ENCODE measurements at places on chromosomes 11 and 22.

DNA sequence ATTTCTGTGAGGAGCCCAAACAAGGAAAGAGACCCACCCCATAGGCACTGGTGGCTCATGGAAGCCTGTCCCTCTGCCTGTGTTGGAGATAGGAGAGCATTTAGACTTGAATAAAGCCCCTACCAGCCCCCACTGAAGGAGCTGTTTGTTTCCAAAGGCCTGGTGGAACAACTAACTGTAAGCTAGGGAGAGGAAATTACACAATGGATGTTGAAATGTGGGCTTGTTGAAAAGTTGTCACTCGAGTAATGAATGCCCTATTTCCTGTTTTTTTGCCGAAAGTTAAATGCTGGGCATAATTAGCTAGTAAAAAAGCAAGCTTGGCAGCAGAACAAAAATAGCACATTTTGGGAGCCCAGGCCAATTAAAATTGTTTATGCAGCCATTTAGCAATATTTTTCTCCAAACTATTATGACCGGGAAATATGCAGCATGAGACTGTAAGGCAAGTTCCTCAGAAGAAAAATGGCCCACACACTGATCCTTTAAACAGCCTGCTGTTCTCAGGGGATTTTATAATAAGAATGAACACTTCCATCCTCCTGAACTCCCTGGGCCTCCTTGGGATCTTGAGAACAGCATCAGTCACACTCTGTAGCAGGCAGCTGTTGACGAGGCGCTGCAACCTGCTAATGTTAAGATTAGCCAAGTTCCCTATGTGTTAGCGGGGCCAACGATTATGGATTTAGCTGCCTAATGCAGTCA, 38.6 kb upstream of the LMO2 start:
- no peak for DNase-seq

- DNase-seq: no peak
These were observed 7.3 kb downstream of the TOP3B start for GRCh38 chr22:21975273-21975672.

DNA sequence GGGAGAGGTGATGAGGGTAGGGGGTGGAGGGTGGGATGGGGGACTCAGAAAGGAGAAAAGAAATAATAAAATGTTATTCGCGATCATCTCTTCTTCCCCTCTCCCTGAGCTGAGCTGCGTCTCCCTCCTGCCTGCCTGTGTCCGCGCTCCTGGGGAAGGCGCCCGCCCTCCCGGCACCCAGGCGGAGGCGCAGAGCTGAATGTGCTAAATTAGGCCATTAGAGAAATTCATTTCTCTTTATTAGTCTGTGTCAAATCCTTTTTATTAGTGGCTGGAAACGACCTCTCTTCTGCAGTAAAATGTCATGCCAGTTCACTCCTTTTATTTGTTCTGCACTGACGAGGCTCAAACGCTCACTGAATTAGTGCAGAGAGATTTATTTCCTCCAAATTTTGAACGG, 116.1 kb downstream of the FEZ1 start:
- no peak for DNase-seq

- no peak for DNase-seq
These were observed 3.2 kb upstream of the MUC6 start for GRCh38 chr11:1039481-1040427.

DNA sequence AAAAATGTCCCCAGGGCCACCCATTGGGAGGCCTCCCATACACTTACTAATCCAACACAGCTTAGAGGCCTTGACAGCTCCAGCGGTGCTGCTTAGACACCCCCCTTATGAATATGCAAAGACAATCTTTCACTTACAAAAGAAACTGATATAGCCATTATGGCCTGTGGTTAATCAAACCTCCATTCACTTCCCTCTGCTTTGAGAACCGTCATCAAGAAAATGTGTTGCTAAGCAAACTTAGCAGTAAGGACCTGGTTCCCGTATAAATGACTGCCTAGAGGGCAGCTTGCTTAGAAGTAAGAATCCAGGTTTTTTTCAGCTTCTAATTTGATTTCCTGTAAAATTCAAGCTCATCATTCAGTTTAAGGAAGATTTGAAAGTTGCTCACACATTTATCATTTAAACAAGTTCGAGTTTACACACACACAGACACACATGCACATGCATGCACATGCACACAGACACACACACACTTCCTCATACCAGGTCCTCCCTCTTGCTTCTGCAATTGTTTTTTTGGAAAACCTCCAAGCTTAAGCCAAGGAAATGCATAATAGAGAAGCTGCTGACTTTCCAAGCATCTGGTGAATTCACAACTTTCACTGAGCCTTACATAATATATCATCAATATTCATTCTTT, 137.7 kb upstream of the BLID start:
- no peak for DNase-seq

GRCh38 chr11:10139143-10139542, 154.9 kb downstream of the SBF2 start:
- DNase-seq: no peak

DNA sequence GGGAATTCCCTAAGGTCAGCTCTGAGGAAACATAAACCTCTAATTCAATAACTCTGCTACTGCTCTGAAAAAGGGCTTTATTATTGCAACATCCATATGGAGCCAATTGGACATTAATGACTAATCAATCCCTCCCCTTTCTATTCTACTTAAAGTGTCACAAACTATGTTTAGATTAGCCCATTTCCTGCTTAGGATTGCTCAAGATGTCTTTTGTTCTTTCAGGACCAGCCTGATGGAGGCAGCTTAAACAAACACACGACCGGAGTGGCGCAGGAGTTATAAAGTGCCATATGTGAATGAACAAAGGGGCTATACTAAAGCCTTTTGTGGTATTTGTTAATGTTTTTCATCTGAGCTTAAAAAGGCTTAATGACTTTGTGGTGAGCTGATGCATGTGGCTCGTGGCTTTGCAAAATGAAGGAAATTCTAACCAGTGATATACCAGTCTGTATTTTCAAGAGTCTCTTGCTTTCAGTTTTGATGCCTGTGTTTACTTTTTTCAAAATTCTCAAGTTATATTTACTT, 354.4 kb downstream of the SOX6 start:
- no peak for DNase-seq

DNA sequence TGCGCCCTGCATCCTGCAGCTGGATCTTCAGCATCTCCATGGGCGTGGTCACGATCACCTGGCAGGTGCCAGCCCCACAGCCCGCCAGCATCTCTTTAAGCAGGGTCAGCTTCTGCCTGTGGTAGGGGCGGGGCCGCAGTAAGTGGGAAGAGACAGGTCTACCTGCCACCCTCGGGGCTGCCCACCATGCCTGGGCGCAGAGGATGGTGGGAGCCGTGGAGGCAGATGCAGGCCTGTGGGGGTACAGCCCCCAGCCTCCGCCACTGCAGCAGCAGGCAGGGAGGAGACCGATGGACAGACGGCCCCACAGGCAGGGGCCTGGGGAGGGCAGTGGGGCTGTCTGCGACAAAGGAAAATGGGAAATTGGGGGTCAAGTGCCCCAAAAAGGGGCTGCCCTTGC, 3.0 kb upstream of the CEND1 start:
- DNase-seq: no peak
